ENCODE measurements at places on chromosomes 3 and 15.

DNA sequence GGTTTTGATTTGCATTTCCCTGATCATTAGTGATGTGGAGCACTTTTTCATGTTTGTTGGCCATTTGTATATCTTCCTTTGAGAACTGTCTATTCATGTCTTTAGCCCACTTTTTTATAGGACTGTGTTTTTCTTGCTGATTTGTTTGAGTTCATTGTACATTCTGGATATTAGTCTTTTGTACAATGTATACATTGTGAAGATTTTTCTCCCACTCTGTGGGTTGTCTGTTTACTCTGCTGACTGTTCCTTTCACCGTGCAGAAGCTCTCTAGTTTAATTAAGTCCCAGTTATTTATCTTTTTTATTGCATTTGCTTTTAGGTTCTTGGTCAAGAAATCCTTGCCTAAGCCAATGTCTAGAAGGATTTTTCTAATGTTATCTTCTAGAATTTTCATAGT lies 91.1 kb upstream of the ATP11B start:
- DNase-seq: no peak

GRCh38 chr15:90004252-90004651 lies 3.1 kb downstream of the ZNF710 start:
- DNase-seq: no peak

- no peak for DNase-seq
These were observed 277.2 kb upstream of the EPHA6 start for GRCh38 chr3:96537165-96537564.

DNA sequence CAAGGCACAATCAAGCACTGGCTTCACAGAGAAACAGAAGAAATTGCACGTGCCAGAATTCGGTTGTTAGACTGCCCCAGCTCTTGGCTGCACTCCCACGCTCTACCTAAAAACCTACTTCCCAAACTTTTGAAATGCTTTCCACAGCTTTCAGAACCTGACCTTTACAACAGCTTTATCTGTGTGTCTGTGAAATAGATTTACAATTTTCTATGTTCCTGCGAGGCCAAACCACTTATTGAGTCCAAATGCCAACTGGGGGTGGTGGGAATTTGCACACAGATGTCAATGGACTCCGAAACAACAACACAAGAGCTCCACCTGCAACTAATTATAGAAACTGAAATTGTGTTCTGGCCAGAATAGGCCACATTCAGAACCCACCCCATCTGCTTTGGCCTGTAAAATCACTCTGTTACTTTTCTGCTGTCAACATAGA lies 44.6 kb downstream of the ERC2 start:
- no peak for DNase-seq

- DNase-seq: no peak
These were observed 39.8 kb downstream of the ADAMTS17 start for GRCh38 chr15:100301910-100302431.

- no peak for DNase-seq
These were observed 277.9 kb downstream of the RPLP1 start for GRCh38 chr15:69730281-69731080.

DNA sequence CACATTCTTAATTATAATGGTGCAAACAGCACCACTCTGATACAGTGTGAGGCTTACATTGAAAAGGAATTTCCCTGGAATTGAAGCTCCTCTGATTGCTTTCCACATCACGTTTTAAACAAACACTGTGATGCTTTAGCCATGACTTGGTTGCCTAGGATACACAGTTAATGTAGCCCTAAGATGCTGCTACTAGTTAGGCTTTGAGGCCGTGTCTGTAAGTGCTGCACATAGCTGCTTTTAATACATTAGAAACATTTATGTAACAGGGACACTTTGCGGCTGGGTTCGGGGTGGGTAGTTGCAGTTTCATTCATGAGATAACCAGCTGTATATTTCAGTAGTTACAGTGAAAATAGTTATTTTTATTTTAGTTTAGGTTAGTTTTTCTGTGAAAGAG lies 334.7 kb downstream of the NLGN1 start:
- no peak for DNase-seq

DNA sequence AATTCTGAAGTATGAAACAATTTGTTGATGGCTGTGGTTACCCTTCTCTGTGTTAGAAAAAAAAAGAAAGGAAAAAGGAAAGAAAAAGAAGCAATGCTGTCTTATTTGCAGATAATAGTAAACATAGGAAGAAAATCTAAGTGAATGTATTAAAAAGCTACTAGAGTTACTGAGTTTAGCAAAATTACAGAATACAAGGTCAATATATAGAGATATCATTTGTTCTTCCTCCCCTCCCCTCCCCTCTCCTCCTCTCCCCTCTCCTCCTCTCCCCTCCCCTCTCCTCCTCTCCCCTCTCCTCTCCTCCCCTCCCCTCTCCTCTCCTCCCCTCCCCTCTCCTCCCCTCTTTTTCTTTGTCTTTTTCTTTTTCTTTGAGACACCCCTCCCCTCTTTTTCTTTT lies 69.1 kb downstream of the ANP32A start:
- no peak for DNase-seq

DNA sequence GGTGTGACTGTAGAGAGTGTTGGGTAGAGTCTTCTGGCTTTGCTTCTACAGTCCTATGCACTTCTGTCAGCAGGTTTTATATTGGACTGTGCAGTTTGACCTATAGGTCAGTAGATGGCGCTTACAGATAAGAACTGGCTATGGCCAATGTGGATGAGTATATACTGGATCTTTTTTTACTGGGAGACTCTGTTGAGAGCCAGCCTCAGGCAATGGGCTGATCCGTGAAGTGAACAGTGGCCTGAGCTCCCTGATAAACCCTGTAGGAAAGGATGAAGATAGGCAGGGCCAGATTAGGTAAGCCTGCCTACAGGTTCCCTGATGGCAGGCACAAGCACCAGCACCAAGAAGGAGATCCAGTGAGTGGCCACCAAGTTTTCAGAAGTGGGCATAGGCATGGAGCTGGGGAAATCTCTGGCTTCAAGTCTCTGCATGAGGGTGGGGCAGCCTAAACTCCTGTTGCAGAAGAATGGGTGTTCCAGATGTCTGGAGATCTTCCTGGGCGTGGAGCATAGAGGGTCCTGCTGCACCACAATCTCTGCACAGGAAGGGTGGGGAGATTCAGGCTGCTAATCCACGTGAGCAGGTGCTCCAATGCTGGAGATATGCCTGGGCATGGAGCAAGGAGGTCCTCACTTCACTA lies 326.0 kb upstream of the SGO1 start:
- DNase-seq: no peak

All from left colon (tissue), 2 donors.